HTR-8/SVneo (cell line): ENCODE measurements at places on chromosomes 4 and X.

DNA sequence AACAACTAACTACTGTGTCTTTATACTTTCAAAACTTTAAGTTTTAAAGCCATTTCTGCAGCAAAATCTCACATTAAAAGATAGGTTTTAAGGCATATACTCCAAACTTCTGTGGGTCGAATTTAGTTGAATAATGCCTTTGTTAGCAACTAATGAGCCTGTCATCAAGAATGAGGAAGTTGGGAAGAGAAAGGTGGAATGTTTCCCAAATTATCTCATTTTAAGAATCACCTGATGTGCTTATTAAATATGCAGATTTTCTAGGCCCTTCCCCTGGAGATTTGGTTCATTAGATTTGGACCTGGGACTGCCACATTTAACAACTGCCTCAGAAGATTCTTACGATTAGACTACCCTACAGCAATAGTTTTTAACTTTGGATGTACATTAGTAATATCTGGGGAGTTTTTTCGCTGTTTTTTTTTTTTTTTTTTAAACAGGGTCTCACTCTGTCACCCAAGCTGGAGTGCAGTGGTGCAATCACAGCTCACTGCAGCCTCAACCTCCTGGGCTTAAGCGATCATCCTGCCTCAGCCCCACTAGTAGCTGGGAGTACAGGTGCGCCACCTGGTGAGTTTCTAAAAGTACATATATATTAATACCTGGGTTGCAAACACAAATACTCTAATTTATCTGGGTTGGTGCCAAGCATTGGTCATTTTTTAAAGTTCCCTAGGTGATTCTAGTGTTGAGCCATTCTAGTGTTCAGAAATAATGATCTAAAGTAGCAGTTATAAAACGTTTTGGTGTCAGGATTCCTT is 16.1 kb upstream of the TASL start:
- no peak for DNase-seq

GRCh38 chrX:20235755-20236154 is 31.0 kb downstream of the RPS6KA3 start:
- no peak for DNase-seq

GRCh38 chr4:31539284-31540069 is 819.3 kb downstream of the PCDH7 start:
- no peak for DNase-seq

- no peak for DNase-seq
Measured at GRCh38 chrX:47198026-47198686, 4.5 kb downstream of the UBA1 start.

DNA sequence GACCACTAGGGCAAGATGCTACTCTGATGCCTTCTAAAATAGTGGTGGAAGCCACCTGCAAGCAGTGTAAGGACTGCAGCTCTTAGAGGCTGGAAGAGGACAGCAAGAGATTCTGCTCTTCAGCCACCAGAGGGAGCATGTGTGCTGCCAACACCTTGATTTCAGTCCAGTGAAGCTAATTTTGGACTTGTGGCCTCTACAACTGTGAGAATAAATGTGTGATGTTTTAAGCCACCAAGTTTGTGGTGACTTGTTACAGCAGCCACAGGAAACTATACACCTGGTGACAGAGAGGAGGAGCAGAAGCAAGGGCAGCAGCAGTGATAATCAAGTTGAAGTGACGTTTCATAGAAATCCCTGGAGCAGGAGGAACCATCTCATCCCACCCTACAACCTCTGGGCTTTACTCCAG is 55.9 kb downstream of the FGFBP1 start:
- peak; percentile 47 for DNase-seq

- DNase-seq, result no peak
Measured at GRCh38 chr4:181838253-181838652, 404.9 kb upstream of the TENM3 start.

GRCh38 chrX:99914635-99915034 is 495.4 kb downstream of the PCDH19 start:
- no peak for DNase-seq

DNA sequence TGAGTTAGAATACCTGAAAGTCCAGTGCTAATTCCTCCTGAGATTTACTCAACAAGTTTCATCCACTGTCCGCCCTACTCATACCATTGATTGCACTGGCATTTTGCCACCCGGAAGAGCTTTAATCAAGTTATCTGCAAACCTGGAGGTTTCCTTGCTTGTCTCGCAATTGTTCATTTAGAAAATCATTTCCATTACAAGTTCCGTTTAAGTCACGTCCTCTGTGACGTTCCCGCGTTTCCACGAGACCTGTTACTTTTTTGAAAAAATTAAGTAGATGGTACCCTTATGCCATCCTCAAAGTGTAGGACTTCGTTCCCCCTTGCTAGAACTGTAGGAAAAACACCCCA is 761 bp upstream of the FRYL start:
- no peak for DNase-seq

GRCh38 chr4:111128327-111128726 is 505.4 kb upstream of the PITX2 start:
- no peak for DNase-seq

- DNase-seq, result peak; percentile 2
Measured at GRCh38 chr4:114599231-114599902, 760 bp downstream of the UGT8 start.

DNA sequence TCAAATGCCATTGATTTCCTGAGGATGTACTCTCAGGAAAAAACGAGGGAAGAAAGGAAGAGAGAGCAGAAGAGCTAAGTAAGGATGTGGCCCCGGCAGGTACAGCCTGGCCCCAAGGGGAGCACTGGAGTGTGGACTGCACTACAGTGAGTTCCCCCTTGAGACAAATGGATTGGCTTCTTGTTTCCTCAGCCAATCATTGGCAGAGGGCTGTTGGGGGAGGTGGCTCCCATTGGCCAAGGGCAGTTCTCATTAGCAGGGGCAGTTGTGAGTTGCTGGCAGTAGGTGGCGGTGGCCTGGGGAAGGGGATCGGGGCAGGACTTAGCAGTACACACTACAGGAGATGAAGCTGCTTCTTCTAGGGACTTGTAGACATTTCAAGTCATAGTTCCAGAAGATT is 24.1 kb upstream of the OCIAD2 start:
- DNase-seq, result no peak

DNA sequence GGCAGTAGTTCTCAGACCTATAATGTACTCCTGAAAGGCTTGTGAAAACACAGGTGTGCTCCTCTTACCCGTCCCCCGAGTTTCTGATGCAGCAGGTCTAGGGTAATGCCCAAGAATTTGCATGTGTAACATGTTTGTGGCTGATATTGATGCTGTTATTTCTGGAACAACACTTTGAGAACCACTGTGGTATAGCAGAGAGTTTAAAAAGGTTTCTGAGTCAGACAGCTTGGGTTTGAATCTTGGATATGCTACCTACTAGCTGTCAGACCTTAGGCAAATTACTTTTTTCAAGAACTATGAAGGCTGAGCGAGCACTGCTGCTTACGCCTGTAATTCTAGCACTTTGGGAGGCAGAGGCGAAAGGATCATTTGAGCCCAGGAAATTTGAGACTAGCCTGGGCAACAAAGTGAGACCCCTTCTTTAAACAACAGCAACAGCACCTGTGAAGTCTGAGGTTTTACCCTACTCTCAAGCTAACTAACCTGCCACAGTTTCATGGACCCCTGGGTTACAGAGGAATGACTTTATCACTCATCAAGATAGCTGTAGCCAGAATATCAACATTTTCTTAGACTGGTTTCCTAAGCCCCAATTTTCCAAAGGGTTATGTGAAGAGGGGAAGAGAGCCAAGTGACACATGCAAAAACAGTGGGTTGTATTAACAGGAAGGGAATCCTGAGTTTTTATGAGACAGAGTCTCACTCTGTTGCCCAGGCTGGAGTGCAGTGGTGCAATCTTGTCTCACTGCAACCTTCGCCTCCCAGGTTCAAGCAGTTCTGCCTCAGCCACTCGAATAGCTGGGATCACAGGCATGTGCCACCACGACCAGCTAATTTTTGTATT is 5.1 kb downstream of the AFF1 start:
- no peak for DNase-seq

DNA sequence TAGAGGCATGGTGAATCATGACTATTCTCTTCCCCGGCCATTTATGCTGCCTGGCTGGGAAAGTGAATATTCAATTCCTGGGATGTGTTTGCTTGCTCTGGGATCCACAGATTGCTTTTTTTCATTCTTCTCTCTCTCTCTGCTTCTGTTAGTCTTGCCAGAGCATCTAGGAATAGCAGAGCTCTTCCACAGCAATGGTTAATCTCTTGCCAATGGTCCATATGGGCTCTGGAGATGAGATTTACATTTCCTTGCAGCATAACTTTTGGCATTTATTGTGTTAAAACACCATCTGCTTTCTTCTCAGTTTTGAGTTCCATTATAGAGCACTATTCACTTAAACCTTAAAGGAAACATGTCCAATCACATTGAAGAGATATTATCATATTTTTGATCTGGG is 59.2 kb upstream of the GUCY1A1 start:
- DNase-seq, result no peak

- DNase-seq, result peak; percentile 80
Measured at GRCh38 chrX:49073601-49074575, at the start of gene PRAF2. TSS of gene PRAF2 (minus strand) at chrX:49074002. CDS start at chrX:49073987, 15 bp downstream.

- no peak for DNase-seq
Measured at GRCh38 chr4:146245246-146245645, 30.9 kb downstream of the REELD1 start.

DNA sequence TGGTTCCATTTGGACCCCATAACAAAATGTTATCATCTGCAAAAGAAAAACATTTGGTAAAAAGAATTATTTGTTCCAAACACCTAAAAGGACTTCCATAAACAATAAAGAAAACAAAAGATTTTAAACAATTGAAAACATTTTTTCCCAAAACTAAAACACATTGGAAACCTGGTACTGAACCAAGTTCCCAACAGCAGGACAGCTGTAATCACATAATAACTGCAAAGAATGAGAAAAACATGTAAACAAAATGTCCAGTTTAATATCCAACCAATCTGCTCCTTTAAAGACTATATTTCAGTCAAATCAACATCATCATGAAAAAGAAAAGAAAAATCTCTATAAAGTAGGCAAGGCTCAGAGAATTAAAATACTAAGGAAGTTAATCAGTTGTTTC is 36.3 kb downstream of the PRDM5 start:
- DNase-seq, result no peak

DNA sequence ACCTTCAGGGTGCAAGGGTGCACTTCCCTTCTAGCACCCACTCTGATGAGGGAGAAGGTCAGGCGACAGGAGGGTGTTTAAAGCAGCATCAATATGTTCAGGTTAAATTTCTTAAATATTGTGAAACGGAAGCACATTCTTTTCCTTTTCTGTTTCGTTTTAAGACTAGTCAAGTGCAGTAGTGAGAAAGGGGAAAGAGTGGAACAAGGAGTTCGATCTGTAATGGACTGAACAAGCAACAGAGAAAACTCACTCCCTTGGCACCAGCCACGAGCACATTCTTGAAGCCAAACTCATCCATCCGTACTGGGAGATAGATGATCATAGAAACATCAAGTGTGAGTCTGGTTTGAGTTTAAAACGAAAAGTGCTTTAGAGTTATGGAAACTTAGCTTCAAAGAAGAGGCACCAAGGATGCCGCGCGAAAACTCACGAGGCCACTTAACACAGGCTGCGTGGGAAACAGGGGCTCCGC is 815 bp downstream of the FAM53A start:
- peak; percentile 54 for DNase-seq

DNA sequence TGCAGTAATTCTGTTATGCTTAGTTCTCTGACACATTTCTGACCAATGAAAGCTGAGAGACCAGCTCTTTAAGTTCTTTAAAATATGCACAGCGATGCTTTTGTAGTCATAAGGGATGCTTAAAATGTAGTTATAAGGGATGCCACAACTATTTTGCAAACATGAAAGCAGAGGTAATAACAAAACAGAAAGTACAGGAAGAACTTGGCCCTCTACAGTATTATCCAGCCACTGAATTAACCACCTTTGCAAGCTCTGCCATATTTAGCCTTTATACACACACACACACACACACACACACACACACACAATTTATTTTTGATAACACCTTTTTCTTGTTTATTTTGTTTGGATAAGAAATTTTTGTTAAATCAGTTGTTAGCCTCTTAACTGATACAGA is 590.0 kb downstream of the FAT4 start:
- DNase-seq, result no peak

DNA sequence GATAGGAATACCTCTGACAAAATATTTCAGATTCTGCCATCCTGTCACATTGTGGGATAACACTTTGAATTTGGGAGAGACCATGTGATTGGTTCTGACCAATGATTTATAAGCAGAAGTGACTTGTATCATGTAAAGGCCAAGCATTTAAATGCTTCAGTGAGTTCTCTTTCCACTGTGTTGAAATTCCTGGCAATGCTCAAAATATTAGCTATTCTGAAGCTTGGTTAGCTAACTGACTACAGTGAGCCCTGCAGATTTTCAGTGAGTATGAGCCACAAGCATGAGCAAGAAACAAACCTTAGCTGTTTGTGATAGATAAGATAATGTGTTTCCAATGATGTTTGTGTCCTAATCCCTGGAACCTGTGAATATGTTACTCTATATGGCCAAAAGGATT is 562.8 kb upstream of the AADAT start:
- no peak for DNase-seq

DNA sequence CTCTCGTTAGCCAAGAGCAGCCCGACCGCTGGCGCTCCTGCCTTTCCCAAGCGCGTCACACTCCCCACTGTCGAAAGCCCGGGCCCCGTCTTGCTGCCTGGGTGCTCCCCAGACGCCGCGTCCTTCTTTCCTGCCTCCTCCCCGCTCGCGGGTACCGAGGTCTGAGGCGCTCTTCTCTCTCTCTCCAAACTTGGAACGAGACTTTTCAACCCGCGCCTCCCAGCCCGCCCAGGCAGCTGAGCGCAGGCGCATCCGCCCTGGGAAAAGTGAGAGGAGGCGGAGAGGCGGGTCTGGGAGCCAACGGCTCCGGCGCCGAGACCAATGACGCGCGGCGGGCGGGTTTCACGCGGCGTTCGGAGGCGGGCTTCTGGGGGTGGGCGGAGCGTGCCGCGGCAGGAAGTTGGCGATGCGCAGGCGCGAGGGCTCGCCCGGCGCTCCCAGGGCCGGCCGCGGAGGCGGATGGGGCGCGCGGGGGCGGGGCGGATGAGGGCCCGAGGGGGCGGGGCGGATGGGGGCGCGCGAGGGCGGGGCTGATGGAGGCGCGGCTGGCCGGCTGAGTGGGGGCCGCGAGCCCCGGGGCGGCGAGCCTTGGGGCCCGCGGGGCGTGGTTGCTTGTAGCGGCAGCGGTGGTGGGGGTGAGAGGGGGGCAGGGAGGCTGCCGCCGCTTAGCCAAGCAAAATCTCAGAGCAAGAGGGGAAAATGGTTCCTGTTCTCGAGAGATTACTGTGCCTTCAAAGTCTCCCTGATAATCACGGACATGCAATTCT is at the start of gene RBBP7:
Gene RBBP7, minus strand, starts transcription at position 268 of the 767 bp plus-strand sequence. CDS start 309 bp downstream, outside the sequence.
- DNase-seq, result peak; percentile 93

- no peak for DNase-seq
Measured at GRCh38 chrX:141180851-141181250, 3.9 kb upstream of the LDOC1 start.

- DNase-seq, result no peak
Measured at GRCh38 chr4:41528512-41529205, 9.3 kb upstream of the LIMCH1 start.

GRCh38 chr4:13384055-13384454 is 100.1 kb downstream of the RAB28 start:
- DNase-seq, result no peak

DNA sequence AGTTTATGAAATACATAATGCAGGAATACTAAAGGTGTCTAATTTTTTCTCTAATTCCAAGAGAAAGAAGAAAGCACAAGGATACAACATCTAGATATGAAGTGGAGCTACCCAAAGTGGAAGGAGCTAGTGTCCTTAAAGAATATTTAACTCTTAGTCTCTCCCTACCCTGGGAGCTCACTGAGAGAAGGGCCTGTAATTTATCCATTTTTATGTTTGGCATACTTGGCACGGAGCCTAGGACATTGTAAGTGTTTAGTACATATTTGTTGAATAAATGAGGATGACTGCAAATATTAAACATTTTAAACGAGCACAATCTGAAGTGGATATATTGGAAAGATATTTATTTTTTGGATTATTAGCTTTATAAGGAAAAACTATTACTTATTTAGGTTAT is 674.8 kb downstream of the IQCM start:
- no peak for DNase-seq
